ENCODE measurements at places on chromosomes 6 and 20.

DNA sequence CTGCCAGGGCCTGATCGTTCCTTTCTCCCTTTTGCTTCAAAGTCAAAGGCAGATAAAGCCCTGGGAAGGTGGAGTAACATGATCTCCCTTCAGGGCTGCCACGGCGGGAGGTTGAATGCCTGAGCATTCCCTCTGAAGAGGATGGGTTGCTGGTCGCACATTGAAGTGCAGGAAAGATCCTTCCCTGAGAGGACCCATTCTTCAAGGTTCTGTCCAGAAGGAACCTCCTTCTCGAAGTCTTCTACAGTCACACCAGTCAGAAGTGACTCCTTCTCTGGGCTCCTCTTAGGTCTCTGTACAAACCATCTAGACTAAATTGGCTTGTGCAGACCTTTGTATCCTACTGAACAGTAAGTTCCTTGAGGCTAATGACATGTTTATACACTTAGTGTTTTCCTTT lies 192.6 kb upstream of the VGLL2 start:
- no peak for DNase-seq

DNA sequence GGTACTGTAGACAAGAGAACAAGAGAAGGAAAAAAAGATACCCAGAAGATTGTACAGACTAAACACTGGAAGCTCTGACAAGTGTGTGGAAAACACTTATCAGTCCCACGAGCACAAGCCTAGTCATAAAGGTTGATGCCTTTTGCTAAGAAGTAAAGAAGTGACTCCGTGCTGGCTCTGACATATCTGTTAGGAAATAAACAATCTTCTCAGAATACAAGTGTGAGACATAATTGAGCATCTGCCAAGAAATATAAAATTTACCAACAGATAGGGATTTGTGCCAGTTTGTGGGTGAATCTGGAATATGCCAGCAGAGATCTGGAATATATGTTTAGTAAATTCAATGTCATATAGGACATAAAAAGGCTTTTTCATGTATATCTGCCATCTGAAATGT lies 258.7 kb upstream of the RNF217 start:
- DNase-seq, result no peak

DNA sequence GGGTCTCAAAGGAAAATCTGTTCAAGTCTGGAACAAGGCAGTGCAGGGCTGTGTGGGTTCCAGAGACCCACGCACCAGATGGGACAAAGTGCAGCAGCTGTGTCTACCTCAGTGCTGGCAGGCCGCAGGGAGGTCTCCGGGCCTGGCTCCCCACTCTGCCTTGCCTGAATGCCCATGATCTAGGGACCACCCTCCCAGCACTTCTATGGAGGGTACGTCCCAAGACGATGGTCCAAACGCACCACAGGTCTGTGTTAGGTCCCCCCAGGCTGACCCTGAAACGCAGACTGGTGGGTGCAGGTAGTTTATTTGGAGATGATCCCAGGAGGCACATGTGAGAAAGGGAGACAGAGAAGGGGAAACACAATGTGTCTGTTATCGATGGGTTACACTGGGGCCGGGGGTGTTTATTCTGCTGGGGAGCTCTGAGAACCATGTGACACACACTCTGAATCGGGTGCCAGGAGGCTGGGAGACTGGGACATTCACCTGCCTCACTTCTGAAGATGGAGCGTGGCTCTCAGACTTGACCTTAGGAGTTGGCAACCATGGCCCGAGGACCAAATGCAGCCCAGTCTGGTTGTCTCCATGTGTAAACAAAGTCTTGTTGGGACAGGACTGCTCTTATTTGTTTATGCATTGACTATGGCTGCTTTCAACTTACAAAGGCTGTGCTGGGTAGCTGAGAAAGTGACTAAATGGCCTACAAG lies 21.7 kb downstream of the CST9L start:
- no peak for DNase-seq

DNA sequence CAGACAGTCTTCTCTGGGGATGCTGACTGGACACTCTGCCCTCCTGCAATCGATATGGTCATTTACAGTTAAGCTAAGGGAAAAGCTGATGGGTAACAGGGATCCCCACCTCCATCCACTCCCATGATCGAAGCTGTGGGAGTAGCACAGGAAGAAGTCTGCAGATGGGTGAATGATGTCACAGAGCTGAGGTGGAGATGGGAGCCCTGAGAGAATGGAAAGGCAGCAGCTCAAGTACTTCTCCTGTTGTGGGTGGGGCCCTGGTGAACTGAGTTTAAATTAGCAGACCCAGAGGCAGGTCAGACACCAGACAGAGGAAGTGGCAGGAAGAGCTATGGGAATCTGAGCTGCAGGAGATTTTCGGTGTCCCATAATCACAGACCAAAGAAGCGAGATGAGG lies 29.0 kb downstream of the HDGFL1 start:
- no peak for DNase-seq

DNA sequence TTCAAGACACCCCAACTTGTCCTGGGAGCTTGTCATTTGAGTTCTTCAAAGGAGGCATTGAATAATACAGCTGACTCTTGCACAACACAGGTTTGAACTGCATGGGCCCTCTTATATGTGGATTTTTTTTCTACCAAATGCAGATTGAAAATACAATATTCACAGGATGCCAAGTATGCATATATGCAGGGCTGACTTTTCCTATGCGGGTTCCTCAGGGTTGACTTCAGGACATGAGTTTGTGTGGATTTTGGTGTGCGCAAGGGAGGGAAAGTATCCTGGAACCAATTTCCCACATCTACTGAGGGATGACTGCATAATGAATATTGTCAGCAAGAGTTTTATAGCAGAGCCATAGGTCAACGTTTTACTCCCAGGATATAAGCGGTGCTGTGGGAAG lies 70.0 kb upstream of the RALY start:
- DNase-seq, result no peak

- no peak for DNase-seq
These were observed 19.3 kb upstream of the SLC17A4 start for GRCh38 chr6:25735261-25735660.

All from frontal cortex (tissue), 4 donors.